Fibroblast of skin of left biceps (primary cell): ENCODE measurements at places on chromosomes 2 and 18.
A peak's percentile ranks its signal among the peaks of the same experiment; 100 is the strongest.

DNA sequence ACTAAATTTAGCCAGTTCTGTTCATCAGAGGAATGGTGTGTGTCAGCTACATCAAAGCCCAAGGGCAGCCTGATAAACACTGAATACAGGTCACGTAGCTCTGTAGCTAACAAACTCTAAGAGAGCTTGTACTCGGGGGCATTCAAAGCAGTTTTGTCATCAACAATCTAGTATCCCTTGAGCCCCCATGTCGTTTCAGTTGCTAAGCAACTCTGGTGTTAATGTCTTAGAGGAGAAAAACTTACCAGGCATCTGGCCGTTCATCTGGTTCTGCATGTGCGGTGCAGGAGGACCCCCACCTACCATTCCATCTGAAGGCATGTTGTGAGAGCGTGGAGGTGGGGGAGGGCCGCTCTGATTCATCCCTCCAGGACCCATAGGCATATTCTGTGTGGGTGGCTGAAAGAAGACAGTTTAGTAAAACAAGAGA, 33.1 kb downstream of the SS18 start:
- peak; percentile 18 for DNase-seq

DNA sequence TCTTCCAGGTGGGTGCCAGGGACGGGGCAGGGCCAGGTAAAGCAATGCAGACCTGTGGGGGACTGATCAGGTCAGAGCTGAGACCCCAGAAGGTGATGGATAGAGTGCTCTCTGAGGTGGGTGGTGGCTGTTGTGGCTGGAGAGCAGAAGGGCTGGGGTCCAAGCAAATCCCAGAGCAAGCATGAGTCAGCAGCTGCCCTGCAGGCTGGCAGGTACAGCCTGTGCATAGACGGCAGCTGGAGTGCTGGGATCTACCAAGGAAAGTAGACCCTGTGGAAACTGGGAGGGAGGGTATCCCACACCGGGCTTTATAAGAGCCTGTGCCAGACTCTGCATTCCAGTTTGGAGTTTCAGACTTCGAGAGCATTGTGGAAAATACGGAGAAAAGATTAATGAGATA, 663 bp downstream of the TRIM54 start:
- DNase-seq = no peak

- no peak for DNase-seq
Observed at GRCh38 chr18:50757358-50757757, 62.5 kb downstream of the MRO start.

DNA sequence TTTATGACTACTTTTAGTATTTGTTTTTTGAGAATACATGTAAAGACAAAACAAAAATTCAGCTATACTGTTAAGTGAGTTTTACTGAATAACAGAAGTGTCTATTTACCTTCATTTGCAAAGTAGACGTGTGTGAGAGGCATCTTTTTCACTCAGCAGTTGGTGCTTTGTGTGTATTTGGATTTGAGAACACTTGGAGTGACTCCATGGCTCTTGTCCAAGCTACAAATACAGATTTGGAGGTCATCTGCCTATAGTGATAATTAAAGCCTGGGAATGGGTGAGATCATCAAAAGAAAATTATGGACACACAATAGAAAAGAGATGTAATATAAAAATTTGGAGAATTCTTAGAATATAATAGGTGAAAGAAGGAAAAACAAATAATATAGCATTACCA, 6.2 kb downstream of the NAB1 start:
- no peak for DNase-seq

DNA sequence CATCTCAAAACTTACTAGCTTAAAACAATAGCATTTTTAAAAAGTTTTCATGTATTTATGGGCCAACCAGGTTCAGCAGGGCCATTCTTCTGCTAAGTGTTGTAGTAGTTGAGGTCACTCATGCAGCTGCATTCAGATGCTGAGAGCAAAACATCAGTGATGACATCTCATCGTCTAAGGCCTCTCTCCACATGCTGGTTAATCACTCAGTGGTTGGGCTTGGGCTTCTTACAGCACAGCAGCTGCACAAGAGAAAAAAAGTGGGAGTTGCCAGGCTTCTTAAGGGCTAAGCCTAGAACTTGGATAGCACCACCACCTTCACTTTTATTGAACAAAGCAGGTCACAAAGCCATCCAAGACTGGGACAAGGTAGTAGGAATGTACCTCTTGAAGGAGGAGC, 190.3 kb downstream of the IRS1 start:
- peak; percentile 78 for DNase-seq

GRCh38 chr2:218555527-218555926, 12.6 kb downstream of the USP37 start:
- DNase-seq = no peak

- DNase-seq = no peak
Observed at GRCh38 chr2:83388804-83389203, 1070.3 kb downstream of the SUCLG1 start.

- no peak for DNase-seq
Observed at GRCh38 chr2:147181351-147182029, 663.3 kb upstream of the ACVR2A start.

DNA sequence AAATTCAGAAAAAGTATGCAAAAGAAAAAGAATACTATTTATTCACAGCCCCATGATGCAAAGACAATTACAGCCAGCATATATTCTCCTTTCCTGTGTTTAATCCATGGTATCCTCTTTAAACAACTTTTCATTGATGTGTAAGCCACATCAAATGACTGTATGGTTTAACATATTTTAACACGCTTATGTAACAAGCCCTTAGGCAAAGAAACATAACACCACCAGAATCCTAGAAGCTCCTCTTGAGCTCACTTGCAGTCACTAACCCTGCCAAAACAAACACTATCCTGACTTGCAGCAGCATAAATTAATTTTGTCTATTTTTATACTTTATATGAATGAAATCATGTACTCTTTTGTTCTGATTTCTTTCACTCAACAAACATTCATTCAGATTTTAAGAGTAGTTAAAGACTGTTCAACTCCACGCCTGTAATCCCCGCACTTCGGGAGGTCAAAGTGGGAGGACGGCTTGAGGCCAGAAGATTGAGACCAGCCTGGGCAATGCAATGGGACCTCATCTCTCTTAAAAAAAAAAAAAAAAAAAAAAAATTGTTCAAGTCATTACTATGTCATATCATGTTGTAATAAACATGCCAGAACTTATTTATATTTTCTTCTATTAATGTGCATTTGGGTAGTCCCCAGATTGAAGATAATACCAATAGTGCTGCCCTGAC, 226.3 kb downstream of the NBAS start:
- DNase-seq = peak; percentile 20

- no peak for DNase-seq
Observed at GRCh38 chr2:29783666-29784065, 137.7 kb downstream of the ALK start.

DNA sequence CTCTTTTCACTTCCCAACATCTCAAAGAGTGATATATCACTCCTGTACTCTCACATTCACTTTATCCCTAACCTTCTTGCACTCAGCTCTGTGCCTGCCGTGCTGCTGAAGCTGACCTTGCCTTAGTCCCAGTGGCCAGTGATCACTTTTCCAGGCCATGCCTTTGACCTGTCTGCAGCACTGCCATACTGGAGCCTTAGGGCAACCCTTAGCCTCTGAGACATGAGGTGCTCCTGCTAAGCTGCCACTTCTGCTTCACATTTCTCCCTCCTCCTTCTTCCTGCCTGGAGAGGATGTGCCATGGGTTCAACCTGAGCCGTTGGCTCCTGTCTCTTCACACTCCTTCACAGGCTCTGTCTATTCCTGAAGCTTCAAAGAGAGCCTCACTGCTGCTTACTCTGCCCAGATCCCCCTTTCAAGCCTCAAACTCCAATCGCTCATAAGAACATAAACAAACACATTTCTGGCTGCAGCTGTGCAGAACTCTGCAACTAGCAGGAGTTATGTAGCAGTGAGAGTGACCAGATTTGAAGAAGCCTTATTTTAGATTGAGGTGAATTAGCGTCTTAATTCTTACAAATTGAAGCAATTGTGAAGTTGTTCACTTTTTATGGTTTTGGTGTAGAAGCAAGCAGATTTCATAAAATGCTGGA, 716.2 kb upstream of the FANCL start:
- no peak for DNase-seq

GRCh38 chr2:180662941-180663471, 317.4 kb upstream of the UBE2E3 start:
- DNase-seq = peak; percentile 61

GRCh38 chr2:226932443-226932842, 96.6 kb downstream of the RHBDD1 start:
- no peak for DNase-seq

GRCh38 chr18:41263956-41264355, 691.1 kb upstream of the PIK3C3 start:
- DNase-seq = no peak

DNA sequence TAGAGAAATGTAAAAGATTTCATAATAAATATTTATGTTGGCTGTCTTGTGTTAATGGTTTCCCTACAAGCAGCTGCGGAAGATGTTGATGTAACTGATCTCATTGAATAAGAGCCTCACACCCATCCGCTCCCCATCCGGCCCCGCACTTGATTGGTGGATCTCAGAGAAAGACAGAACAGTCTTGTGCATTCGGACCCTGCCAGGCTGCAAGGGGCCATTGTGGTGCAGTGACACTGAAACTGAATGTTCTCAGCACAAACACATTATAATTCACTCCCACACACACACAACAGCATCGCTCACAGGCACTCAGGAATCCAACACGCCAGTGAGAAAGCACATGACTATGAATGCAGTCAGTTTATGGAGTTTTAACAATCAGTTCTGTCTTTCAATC, 47.8 kb downstream of the PRELID3A start:
- no peak for DNase-seq

DNA sequence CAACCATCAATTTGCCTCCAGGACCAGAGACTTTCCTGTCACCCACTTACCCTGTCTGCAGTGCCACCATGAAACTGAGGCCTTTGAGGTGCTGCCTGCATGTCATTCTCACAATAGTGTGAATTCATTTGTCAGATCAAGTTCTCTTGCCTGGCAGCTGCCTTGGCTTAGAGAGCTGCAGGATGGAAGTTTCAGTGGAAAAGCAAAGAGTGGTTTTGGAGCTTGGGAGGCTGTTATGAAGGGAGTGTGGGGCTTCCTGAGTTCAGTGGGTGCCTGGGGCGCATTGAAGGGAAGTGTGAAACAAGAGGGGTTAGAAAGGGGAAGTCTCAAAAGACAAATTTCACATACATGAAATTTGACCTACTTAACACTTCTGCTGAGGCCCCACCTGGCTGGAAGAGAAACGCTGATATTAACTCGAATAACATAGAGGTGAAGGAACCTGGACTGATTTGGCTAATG, 7.9 kb upstream of the LBH start:
- no peak for DNase-seq

DNA sequence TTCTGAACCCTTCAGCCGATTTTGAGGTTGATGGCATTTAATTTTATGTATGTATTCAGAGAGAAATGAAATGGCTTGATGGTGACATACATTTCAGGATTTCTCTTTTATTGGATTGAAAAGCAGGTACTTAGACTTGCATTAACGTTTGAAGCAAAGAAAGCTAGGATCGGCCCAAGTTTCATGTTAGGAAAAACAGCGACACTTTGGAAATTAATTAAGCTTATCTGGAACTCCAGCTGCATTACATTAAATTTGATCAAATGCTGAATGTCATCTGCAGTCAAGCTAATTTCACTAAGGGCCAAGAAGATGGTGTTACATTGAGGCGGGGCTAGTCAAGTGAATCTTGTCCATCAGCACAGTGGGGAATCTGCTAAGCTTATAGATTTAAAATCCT, 441.8 kb downstream of the IRS1 start:
- DNase-seq = no peak

GRCh38 chr18:73954268-73954667, 193.4 kb downstream of the FBXO15 start:
- no peak for DNase-seq

DNA sequence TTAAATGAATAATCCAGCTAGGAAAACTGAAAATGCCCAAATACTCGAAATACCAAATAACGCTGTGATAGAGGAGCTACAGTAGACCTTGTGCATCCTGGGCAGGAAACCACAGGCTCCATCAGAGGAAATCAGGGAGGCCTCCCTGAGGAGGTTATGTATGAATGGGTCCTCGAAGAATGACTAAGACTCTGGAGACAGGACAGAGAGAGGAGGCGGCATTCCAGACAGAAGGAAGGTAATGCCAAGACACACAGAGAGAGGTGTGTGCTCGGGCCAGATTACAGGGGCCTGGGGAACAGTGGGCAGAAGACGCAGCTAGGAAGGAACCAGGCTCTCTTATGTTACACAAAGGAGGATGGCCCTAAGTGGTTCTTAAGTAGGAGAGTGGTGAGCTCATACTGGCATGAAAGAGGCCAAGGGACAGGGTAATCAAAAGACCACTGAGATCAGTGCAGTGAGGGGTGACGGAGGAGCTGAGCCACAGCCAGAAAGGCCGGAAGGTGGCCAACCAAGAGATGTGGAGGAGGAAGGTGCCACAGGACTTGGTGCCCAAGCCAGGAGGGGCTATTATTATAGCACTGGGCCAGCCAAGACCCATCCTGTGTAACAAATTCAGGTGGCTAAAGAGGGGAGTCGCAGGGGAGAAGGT, 9.9 kb downstream of the ST3GAL5 start:
- DNase-seq = no peak

DNA sequence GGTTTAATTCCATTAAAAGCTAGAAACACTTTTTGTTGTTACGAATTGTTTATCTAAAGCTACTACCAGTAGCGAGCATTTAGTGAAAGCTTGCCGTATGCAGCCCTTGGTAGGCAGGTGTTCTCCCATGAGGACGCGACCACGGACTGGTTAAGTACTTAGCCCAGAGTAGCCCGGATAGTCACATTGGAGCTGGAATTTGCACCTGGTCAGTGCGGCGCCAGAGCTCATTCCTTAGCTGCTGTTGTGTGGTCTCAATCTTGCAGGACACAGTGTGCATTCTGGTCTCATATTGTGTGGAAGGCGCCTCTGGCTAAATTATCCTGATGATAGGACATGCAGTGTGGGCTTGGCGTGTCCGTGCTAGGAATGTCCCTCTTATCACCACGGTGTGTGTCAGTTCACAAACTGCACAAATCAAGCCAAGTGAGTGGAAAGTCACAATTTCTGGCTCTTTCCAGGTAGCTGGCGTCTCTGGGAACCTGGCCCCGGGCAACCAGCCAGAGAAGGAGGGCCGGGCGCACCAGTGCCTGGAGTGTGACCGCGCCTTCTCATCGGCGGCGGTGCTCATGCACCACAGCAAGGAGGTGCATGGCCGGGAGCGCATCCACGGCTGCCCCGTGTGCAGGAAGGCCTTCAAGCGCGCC, 133.3 kb downstream of the ZNF236 start:
- DNase-seq = no peak

GRCh38 chr18:63823516-63824219, 48.5 kb downstream of the SERPINB7 start:
- peak; percentile 40 for DNase-seq

GRCh38 chr2:173214213-173214612, 138.6 kb downstream of the MAP3K20 start:
- DNase-seq = no peak
